Aorta (tissue), 5 donors: ENCODE measurements at places on chromosomes 7 and 10.

DNA sequence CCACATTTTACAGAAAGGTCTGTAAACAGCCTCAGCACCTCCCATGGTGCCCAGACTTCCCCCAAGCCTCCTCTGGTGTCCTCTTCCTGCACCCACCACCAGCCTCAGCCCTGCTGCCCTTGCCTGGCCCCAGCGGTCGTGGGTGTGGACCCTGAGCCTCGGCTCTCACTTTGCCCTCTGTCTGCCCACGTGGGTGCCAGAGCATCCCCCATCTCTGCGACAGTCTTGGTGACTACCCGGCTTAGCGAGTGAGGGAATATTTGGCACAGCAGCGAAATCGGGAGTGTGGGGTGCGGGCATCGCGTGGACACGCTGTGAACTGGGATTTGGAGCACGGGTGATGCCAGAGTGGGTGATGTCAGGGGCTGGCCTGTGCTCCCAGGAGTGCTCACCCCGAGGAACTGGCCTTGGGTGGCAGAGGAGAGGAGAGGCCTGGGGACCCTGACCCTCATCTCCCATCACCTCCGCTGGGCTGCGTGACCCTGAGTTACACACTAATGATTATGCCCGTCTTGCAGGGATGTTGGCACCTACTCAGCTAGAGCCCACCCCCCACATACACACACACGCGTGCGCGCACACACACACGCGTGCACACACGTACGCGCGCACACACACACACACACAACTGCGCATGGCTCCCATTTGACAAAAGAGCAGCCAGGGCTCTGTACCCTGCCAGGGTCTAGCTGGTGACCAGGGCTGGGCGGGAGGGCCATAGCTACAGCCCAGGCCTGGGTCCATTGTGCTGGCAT, 8.7 kb downstream of the ELFN1 start:
- DNase-seq, result peak; percentile 55

DNA sequence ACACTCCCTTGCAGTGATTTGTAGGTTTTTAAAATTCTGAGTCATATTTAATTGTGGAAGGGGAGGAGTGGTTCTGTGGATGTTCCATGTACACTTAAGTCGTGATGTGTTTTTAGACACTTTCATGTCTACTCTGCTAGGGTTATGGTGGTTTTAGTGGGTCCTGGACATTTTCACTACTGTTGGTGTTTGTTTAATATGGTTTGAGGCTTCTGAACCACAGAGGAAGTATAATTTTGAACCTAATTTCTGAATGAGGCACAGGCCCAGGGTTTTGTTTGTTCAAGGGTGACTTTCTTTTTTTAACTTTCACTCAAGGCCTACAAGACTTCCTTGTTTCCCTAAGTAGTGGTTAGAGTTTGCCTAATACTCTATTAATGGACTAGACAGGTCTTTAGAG, 13.3 kb downstream of the SLC26A5 start:
- DNase-seq, result no peak

DNA sequence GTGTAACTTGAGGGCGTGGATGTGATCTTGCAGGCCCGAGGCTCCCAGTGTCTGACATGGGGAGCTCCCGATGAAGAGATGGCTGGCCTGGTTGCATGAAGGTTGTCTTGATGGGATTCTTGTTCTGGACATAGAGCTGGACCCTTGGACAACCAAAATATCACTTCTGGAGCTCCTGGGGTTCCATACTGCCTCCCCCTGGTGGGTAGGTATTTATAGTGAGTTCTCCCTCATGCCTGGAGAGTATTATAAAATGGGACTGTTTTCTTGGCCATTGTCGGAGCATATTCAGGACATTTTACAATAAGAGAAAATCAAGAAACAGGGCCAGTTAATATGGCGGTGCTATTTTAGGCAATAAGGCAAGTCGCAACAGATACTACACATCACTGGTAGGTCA, 32.6 kb upstream of the GIMAP8 start:
- DNase-seq, result no peak

DNA sequence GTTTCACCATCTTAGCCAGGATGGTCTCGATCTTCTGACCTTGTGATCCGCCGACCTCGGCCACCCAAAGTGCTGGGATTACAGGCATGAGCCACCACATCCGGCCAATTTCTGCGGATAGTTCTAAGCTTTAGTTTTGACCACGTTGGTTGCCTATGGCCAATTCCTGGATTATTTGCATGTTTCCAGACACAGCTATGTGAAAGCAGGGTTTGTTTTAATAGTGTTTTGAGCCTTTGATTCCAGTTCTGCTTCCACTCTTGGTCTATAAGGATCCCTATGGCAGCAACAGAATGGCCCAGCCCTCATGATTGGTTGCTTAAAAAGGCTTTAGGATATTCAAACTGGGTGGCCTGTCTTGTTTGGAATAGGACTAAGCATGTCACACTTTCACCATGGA, 19.1 kb downstream of the SIRT1 start:
- DNase-seq, result no peak

- DNase-seq, result peak; percentile 94
Measured at GRCh38 chr10:72337039-72337629, 17.6 kb downstream of the DNAJB12 start.

DNA sequence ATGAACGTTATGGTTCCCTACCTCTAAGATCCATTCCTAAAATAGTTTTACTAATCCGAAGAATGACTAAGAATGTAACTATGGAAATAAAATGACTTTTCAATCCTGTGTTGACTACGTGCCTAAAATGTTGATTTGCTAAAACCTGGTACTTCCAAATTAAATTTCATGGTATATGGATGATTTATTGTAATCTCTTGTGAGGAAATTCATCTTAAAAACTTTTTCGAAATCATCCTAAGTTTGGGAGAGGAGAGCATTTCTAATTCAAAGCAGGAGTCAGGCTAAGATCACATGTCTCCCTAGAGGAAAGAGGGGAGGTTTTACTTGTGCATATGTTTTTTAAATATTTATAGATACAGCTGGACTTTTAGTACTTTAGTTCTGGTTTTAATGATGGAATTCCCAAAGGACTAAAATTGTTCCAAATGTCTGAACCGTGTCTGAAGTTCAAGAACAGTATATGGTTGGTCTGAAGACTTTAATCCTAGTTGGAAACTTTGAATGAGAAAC, 483.9 kb downstream of the AUTS2 start:
- no peak for DNase-seq

DNA sequence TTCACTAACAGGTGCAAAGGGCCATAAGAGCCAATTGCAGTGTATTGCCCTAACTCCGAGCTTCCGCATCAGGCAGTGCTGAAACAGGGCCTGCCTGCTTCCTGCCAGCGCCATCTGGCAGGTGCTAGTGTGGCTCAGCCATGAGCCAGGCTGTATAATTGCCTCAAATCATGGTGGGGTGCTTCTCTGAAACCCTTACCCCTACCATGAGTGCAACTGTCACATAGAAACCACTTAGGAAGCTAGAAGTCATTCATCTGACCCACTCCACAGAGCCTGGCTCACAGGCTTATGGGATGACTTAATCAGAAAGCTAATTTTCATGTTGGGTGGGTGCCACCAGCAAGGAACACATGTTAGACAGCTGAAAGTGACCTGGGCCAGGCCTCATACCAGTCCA, 133.3 kb upstream of the LAMB4 start:
- DNase-seq, result no peak

DNA sequence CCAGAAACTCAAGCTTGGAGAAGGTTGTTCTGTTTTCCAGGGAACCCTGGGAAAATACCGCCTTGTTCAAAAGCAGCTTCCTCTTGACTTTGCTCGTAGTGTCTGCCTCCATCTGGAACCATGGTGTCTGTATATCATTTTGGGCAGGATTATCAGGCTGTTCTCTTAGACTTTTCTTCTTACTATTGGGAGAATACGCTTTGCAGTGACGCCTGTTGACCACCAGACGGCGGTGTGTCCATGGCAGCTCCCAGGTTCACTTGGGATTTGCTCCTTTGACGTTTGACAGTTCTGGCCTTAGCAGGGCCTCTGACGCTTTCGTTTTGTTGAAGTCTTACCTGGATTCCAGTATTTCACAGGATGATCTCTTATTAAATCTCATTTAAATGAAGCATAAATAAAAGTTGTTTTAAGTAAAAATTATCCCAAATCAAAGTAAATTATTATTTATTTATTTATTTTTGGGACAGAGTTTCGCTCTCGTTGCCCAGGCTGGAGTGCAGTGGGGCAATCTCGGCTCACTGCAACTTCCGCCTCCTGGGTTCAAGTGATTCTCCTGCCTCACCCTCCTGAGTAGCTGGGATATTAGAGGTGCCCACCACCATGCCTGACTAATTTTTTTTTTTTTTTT, 41.8 kb upstream of the GJD4 start:
- no peak for DNase-seq

DNA sequence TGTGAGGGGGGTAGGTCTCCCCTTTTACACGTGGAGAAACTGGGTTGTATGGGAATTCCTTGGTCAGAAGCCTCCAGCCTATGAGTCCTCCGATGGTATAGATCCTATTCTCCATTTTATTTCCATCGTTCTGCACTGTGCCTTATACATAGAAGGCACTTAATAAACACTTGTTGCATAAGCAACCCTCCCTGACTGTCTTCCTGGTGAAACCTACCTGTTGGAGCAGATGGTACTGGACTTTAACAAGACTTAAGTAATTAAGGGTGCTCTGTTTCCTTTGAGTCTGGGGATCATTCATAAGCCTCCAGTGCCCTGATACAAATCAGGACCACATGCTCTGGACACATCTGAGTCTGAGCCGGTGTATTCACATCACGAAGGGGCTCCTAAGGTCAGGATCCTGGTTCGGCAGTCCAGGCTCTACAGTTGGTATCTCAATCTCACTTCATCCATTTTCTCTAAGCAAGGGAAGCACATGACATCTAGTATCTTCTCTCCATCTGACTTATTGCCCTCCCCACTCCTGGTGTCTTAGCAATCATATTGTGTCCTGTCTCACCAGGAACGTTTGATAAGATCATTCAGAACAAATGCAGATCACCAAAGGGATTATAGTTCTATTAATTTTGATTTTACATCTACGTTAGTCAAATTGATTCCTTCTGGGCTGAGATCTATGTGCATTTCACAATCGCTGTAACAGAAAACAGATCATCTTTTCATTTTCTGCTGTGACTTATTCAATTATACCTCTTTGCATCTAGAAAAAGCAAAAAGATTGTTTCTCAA, 22.8 kb upstream of the EZH2 start:
- no peak for DNase-seq

DNA sequence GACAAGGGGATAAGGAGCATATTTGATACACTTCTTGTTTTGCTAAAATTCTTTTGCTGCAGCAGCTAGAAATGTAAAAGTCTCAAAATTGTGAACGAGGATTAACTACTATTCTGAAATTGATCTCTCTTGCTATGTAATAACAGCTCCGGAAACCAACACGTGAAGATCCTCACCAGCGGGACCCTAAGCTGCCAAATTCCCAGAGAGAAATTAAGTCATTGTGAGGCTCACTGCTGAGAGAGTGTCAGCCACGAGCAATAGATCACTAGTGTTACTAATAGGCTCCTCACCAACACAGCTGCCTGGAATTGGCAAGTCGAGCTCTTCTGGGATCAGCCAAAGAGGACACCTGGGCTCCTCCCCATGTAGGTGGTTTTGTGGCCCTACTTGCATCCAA, 5.6 kb upstream of the VWA2 start:
- DNase-seq, result no peak

- DNase-seq, result no peak
Measured at GRCh38 chr7:42315103-42315502, 78.1 kb upstream of the GLI3 start.

GRCh38 chr7:102117743-102118142, 168.9 kb upstream of the SH2B2 start:
- DNase-seq, result peak; percentile 27

GRCh38 chr7:13240349-13240748, 552.9 kb downstream of the ARL4A start:
- no peak for DNase-seq

- no peak for DNase-seq
Measured at GRCh38 chr7:30382607-30383006, 96.0 kb downstream of the NOD1 start.

DNA sequence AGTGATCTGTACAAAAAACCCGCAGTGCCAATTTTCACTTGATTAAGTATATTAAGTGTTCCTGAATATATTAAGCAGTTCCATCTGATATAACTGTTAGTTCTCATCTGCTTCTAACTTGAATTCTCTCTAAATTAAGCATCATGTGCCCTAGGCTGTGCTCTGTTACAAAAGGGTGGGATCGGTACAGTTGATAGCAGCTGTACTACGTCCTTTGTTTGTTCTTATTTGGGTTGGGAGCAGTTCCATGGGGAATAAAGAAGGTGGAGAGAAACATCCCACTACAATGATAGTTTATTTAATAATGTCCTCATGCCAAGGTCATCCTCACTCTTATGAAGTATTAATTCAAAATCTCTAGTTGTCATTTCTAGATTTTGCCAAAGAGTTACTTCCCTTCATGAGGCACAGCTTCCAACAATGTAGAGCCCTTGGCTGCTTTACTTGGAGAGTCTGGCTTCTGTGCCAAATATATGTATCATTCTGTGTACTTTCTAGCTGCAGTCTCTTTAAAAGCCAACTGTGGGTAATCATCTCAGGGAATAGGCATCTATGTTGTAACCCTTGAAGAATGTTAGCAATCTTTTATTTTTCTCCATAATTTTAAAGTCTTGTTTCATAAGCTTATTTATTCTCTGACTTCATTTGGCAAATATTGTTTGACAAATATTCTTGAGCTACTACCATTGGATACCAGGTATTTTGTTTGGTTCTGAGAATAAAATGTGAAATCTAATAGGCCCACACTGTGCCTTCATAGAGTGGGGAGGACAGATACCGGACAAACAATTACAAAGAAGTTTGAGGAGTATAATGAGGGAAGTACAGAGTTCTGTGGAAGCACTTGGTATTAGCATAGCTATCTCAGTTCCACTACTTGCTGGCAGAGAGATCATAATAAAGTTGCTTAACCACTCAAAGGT, 22.4 kb upstream of the AHR start:
- no peak for DNase-seq

- DNase-seq, result peak; percentile 24
Measured at GRCh38 chr10:43054593-43054992, 22.3 kb upstream of the RET start.

- DNase-seq, result peak; percentile 34
Measured at GRCh38 chr10:132301371-132302330, 6.1 kb downstream of the STK32C start.

DNA sequence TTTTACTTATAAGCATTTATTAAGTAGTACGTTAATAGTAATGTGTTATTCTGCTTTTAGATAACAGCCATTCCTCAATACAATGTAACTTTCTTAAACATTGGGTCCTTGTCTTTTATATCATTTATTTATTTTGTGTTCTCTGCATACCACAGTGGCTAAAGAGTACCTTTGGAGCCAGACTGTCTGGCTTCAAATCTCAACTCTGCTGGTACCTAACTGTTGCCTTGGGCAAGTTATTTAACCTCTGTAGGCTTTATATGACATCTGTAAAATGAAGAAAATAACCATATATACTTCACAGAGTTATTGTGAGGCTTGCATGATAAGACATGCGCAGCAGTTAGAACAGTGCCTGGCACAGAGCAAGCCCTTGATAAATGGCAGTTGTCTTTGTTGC, 397.6 kb downstream of the MDFIC start:
- no peak for DNase-seq
